ENCODE measurements at places on chromosomes 5 and 9.
A peak's percentile ranks its signal among the peaks of the same experiment; 100 is the strongest.

GRCh38 chr9:127336086-127336485 is 60.9 kb upstream of the SLC2A8 start:
- no peak for DNase-seq

GRCh38 chr5:59185757-59186385 is 603.0 kb downstream of the RAB3C start:
- DNase-seq, result no peak

- DNase-seq, result no peak
These were observed 30.8 kb upstream of the SARDH start for GRCh38 chr9:133768859-133769510.

GRCh38 chr5:81783401-81783800 is 32.5 kb upstream of the SSBP2 start:
- no peak for DNase-seq

DNA sequence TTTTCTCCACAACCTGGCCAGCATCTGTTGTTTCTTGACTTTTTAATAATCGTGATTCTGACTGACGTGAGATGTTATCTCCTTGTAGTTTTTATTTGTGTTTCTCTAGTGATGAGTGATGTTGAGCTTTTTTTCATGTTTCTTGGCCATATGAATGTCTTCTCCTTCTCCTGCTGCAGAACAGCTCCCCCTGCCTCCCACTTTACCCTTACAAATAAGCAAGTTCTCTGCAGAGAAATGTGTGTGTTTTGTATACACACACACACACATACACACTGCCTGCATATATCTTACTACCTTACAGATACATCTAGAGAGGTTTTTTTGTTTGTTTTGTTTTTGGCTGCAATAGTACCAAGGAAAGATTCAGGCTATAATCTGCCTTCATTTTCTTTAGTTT is 88.7 kb upstream of the PHF24 start:
- DNase-seq, result no peak

DNA sequence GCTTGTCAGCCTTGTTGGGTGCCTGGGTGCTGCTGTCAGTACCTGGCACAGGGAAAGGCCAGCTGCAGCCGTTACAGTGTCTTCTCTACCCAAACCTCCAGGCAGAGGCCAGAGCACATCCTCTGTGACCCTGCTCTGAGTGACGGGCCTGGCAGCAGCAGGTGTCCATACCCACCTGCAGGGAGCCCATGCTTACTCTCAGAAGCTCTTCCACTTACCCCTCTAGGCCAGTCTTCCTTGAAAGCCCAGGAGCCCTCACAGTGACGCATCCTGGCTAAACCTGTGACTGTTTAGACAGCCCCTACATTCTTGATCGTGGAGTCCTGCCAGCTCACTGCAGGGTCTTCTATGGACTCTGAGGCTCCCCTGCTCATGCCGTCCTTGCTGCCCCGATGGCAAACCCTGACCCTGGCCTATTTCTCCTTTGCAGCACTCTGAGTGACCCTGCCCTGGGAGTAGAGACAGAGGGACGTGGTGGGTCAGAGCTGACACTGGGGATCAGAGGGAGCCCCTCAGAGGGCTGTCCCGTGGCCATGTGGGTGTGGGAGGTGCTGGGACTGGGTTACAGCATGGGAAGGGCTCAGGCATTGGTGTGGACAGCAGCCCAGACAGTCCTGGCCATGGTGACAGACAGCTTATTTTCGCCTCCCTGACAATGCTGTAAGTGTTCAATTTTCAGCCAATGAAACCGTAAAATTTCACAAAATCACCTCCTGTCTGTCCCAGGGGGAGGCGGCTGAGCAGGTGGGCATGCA is 67.6 kb upstream of the RNF130 start:
- DNase-seq, result no peak

DNA sequence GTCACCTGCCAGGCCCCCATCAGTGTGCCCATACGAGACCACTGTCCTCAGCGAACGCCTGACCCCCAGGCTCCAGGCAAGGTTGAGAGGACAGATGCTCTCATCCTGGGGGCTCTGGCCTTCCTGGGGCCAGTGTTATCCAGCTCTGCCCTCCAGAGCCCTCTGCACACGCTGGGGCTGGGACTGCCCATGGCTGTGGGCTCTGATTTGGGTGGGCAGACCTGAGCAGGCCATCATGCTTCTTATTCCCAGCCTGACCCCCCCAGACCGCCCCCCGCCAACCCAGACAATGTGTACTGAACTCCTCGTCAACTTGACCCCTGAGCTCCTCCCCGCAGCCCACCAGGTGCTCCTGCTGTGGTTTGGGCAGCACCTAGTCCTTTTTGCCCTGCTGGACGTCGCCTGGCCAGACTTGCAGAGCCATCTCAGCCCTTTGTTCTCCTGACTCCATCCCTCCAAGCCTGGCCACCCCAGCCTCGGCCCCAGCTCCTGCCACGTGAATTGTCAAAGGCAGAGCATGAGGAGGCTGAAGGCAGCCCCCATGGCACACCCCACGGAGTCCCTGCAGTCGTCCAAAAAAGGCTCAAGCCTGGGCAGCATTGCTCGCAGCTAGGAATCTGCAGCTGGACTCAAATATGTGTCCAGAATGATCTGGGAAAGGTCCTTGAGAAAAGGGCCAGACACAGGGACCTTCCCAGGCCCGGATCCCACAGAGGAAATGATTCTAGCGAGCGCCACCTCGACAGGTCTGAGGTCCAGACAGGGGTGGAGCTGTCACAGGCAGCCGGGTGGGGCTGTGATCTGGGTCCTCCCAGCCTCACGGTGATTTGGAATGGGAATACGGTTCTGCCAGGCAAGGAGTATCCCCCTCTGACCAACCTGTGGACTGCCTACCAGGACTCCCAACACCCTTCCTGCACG is 87.0 kb downstream of the ADAMTS2 start:
- no peak for DNase-seq

DNA sequence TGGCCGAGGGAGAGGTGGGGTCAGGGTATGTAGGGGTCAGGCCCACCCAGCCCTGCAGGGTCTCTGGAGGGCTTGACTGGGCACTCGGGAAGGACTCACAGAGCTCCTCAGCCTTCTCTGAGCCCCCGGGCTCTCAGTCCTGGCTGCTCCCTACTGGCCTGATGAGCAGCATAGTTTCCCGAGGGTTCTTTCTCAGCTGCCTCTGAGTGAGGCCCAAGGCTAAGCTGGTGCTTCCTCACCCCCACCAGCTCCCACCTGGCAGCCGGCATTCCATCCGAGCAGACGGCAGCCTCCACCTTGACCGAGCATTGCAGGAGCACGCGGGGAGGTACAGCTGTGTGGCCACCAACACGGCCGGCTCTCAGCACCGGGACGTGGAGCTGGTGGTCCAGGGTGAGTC is 56.0 kb downstream of the HMCN2 start:
- no peak for DNase-seq

DNA sequence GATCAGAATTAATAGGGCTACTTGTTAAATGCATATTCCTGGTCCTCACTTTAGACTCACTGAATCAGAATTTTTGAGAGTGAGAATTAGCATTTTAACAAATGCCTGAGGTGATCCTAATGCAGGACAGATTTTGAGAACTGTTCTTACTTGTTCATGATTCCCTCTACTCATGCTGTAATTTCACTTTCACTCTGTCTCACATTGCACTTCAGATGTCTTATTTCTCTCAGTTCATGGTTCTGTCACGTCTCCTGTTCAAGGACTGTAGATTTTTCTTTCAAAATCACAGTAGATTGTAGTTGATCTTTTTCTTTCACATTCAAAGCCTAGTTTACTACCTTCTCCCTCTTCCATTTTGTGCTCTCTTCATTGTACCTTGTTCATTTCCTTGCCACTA is 54.3 kb downstream of the ADGRV1 start:
- DNase-seq, result no peak

- DNase-seq, result no peak
These were observed 19.9 kb downstream of the PPP3R2 start for GRCh38 chr9:101574731-101575333.

GRCh38 chr5:75510836-75511434 is 494 bp downstream of the CERT1 start:
- peak; percentile 5 for DNase-seq

- DNase-seq, result no peak
These were observed 16.0 kb downstream of the LYRM7 start for GRCh38 chr5:131186561-131187256.

DNA sequence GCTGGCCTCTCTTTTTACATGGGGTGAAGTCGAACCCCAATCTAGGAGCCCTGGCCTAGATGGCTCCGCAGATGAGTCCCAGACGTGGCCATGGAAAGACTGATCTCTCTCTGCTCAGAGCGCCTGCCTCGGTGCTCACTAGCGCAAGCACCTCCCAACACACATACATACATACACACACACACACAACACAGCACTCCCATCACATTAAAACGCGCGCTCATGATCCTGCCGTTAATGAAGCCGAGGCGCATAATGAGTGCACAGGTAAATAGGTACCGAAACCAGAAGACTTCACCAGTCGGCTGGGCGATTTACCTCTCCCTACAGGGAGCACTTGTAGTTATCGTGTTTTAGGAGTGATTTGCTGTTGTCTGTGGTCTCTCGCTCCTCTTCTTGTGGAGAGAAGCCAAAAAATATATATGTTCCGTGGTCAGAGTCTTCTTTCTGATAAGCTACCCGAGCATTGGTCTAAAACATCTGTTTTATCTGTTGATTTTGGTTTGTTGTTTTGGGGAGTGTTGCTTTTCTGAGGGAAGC is 207.7 kb downstream of the MEF2C start:
- no peak for DNase-seq

DNA sequence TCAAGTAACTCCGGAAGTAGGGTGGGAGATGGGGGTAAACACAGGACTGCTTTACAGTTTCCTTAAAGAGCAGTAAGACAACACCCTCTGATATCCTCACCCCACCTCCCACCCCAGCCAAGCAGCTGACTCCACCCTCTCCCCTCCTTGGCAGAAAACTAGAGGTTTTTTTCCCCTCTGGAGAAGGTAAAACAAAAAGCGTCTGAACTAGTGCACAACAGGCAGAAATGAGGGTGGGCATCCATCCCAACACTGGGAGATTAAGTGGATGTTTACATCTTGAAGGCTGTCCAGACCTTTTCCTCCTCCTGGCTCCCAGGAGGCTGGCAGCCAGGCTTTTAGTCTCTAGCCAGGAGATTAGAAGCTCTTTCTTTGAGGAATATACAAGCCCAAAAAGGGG is 13.9 kb upstream of the CTNNAL1 start:
- DNase-seq, result no peak

DNA sequence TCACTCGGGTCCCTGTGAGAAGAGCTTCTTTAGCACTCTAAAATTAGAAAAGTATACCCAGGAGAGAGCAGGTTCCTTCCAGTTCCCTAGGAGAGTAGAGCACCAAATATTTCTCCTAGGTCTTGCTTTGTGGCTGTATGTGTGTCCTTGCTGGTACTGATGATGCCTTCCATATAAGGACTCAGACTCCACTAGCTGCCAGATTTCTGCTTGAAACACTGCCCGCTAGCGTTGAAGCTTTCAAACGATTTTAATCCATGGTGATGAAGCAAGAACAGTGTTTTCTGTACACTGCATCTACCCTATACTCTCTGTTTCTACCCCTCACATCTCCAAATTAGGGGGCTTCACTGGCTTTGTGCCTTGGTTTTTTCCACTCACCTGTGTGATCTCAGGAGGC is 2.4 kb upstream of the SMC2 start:
- no peak for DNase-seq

GRCh38 chr9:9846557-9846956 is 766.2 kb downstream of the PTPRD start:
- DNase-seq, result no peak

- DNase-seq, result no peak
These were observed 110.8 kb downstream of the LHFPL2 start for GRCh38 chr5:78537821-78538220.

DNA sequence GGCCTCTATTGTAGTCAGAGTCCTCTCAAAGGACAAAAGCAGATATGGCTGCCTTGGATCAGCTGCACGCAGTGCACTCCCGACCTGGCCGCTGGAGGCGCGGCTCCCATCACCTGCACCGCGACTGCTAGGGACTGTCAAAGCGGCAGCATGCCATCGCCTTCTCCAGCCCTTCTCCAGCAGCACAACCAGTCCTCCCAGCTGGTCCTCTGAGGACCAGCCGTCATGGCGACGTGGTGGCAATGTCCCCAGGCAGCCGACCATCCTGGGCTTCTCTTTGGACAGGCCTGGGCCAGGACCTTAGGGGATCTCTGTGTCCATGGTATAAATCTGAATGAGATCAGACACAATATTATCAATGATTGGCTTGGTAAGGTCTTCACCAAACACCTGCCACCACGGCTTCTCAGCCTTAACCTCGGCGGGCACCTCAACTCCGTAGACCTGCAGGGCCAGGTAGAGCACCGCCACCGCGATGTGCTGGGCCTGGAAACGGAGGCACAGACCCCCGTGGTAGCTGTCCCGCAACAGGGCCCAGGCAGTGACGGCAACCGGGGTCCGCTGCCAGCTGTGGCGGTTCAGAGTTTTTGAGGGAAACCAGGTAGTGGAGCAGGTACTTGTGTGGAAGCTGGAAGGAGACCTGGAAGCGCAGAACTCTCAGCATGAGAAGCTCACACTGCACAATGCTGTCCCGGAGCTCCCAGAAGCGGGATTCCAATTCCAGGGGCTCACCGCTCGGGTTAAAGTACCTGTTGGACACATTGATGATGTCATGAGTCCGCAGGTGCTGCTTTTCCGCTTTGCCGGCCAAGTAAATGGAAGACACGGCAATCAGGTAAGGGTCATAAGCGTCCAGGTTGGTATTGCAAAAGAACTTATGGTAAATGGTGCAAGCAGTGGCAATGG is 8.5 kb downstream of the DUSP1 start:
- no peak for DNase-seq

- DNase-seq, result no peak
These were observed 57.2 kb upstream of the LPAR1 start for GRCh38 chr9:111095441-111095840.

- no peak for DNase-seq
These were observed 103.6 kb upstream of the FST start for GRCh38 chr5:53376853-53377252.

- no peak for DNase-seq
These were observed 44.6 kb upstream of the GLDC start for GRCh38 chr9:6689893-6690674.

GRCh38 chr5:176844706-176845391 is 34.5 kb downstream of the UNC5A start:
- no peak for DNase-seq

- DNase-seq, result no peak
These were observed 19.7 kb downstream of the ACSL6 start for GRCh38 chr5:131991593-131992324.

GRCh38 chr5:133947431-133947841 is 21.0 kb downstream of the C5orf15 start:
- no peak for DNase-seq

GRCh38 chr9:32069169-32069813 is 315.2 kb upstream of the ACO1 start:
- DNase-seq, result no peak

Measured in stimulated activated CD8-positive, alpha-beta memory T cell treated with anti-CD3 and anti-CD28 coated beads, Interleukin-4, amount 100 ng/mL, for 1 hour (primary cell).